ENCODE measurements at places on chromosomes 13 and 19. TPM values are rescaled to one million over a fixed set of nuclear protein-coding genes. Genes with fewer than 3 reads are reported as not detected.

CGB7 gene
- not detected for total RNA-seq

TNFSF9 gene
- total RNA-seq, result 5.7 TPM

OR4F17 gene
- not detected for total RNA-seq

LRRC4B gene
- not detected for total RNA-seq

PRR36 gene
- 0.05 TPM for total RNA-seq

Data from activated CD4-positive, alpha-beta memory T cell treated with anti-CD3 and anti-CD28 coated beads, Interleukin-2, amount 10 ng/mL, durations not matched to agents 7 days and 5 days (primary cell).